ENCODE measurements at places on chromosomes 7 and 10.

DNA sequence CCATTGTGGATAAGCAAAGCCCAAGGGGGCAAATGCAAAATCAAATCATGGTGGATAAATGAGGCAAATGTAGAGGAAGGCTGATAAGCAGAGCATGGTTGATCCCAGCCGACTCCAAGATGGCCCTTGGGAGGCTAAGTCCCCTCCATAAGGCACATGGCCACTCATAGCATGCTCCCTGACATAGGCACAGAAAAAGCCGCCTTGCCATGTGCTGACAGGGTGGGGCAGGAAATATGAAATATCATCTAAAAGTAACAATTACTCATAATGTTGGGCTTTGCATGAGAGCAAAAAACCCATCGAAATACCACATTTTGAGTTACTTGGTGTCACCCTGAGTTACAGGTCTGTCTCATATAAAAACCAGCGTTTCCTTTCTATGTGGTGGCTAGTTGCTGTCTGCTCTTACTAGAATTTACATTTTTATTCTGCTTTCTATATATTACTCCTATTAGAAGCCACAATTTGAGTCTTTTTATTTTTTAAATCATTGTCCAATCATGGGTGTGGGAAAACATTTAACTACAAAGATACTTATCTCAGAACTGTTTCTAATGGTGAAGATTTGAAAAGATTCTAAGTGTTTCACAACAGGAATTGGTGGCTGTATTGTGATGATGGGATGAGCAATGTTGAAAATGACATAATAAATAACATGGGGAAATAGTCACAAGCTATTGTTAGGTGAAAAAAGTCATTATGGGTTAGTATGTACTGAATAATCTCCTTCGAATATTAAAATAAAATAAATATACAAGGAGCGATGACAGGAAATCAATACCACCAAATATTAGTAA, 102.7 kb downstream of the CUBN start:
- DNase-seq = no peak

- DNase-seq = peak; percentile 40
Observed at GRCh38 chr7:73888959-73889358, 28.0 kb downstream of the TMEM270 start.

DNA sequence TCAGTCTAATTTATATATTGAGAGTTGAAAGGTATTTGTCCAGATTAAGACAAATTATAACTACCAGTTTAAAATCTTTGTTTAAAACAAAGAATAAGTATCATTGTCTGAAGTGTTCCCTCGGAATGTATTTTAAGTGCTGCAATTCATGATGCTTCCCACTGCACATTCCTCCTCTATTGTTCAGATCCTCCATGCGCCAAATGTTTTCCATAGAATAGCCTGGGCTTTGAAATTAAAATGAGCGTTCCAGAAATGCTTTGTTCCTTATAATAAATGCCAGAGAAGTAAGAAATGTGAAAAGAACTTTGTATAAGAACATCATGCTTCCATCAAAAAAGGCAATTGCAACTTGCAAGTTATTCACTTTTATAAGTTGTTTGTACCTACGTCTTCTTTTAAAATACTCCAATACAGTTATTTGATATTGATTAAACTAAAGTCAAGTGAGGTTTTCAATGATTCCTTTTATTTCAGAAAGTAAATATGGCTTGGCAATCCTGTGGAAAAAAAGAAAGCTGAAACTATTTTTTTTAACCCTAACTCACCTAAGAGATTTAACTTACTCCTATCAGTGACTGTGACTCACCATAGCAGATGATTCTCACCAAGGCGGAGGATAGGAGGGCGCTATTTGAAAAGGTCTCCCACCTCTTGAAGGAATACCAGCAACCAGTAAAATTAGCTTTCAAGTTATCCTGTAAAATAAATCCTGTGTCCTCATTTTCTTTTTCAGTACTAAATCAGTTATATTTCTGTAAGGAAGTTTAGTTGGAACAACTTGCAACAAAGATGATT, 85.8 kb downstream of the CTNNA3 start:
- DNase-seq = no peak

GRCh38 chr10:71635251-71635866, 84.2 kb downstream of the C10orf105 start:
- DNase-seq = no peak

- DNase-seq = no peak
Observed at GRCh38 chr10:62843600-62843999, 27.4 kb upstream of the EGR2 start.

DNA sequence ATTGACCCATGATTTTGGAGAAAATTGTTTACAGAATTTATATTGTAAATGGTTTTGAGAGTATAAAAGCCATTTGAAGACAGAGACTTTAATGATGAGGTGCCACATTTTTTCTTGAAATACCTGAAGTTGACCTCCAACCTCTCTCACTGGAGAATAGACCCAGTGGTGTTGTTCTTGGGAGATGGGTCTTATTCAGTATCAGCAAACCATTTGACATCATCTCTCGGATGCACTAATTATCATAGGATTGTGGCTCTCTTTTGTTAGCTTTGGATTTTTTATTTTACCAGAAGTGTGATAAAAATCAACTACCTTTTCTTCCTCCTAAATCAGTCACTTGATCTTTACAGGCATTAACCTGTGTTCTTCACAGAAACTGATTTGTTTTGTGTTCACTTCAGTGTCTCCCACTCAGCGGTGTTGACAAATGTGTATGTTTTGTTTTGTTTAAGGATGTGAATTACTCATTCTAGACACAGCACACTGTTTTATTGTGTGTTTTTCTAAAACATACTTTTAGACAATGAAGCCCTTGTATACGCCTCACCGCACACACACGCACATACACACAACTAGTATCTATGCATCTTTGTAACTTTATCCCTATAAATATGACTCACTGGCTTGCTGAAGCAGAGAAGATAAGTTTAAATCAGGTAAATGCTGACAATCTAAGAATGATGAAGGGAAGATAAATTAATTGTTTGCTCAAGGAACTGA, 455.6 kb downstream of the INHBA start:
- DNase-seq = no peak

DNA sequence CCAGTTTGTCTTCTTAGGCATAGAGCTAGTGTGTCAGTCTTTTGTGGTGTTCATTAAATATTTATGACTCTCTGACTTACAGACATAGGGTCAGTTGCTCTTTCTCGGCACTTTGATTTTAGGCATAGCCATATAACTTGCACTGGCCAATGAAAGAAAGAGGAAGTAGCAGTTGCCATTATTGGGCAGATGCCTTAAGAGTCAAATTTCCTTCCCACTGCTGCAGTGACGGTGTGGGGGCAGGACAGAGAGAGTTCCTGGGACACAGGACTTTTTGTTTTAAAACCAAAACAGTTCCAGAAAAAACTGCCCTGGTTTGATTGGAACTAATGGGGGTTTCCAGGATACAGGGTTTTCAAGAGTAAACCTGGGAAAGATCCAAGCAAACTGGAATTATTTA, 60.2 kb upstream of the PHF14 start:
- DNase-seq = no peak

- DNase-seq = no peak
Observed at GRCh38 chr7:148964483-148965267, 63.6 kb downstream of the PDIA4 start.

DNA sequence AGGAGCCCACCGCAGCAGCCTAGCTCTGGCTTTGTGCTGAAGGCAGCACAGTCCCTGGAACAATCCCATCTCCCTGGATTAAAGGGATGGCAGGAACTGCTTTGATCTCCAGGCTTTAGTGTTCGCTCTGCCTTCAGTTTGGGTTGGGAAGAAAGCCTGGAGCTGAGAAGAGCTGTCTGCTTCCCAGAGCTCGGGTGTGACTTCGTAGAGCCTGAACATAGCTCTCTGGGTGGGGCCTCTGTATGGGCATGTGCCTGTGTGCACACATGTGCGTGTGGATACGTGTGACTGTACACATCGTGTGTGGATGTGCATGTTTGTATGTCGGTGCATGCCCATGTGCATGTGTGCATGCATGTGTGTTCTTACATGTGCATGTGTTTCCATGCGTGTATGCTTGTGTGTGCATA, 8.7 kb downstream of the ADCY1 start:
- no peak for DNase-seq

DNA sequence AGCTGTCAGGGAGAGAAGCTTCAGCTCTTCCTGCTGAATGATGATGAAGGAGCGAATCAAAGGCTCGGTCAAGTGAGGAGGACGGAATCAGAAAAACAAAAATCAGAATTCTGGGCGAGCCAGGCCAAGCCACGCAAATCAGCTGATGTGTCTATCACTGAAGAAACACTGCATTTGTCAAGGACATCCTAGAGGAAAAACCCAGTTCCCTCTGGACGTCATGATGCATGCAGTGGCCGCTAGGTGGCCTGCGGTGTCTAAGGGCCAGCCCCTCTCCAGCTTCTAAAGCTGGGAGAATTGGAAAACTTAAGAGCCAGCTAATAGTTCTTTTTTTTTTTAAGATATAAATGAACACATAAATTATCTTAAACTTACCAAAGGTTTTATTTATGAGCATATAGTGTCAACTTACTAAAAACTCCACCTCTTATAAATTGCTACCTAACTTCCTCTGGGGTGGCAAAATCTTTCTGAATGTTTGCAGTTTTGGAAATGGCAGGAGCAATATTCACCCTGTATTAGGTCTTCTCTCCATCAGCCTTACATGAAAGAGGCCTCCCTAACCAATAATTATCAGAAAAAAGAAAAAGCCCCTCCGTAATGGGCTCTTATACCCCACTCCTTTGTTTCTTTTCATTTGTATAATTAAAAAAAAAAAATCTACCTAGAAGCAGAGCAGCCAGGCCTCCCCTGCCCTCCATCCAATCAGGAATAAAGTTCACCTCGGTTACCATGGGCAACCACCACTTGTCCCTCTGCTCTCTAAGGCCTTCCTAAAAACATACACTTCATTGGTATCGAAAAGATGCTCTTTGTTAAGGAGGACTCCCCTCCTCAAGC, 186.8 kb downstream of the USP6NL start:
- peak; percentile 71 for DNase-seq

DNA sequence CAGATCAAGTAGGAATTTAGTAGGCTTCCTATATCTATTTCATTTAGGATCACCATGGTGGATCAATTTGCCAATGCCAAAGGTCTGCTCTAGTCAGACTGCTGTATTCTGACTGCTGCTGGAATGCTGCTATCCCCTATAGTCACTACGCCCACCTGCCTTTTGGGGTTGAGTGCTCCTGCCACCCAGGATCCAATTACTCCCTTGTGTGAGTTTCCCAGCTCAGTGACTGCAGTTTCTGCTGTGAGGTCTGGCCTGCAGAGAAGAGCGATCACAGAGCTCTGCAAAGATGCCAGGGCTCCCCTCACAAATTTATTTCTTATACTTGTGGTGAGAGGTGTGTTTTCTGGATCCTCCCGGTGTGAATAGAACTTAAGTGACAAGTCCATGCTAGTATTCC, 88.1 kb upstream of the FOXI2 start:
- DNase-seq = no peak

DNA sequence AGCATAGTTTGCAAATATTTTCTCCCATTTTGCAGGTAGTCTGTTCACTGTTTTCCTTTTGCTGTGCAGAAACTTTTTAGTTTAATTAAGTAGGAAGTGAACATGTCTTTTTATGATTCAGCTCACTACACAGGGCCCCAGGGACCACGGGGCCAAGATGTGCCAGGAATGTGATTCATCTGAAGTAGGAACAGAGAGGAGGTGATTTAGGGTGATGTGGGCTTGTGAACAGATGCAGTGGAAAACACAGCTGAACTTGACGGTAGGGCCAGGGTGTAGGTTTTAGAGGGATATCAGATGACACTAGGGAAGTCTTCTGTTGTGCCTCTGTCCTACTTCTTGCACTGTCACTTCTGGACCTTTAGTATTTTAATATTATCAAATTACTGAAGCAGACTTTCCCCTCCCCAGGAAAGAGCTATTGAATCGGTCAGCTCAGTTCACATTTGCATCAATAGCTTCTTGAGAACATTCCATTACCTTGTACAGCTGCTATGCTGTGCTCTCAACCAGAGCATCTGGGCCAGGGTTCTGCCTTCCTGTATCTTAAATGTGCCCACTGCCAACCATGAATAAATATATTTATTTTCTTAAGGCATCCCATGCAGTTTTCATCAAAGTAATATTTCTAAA, 96.9 kb downstream of the OSBPL3 start:
- DNase-seq = no peak

DNA sequence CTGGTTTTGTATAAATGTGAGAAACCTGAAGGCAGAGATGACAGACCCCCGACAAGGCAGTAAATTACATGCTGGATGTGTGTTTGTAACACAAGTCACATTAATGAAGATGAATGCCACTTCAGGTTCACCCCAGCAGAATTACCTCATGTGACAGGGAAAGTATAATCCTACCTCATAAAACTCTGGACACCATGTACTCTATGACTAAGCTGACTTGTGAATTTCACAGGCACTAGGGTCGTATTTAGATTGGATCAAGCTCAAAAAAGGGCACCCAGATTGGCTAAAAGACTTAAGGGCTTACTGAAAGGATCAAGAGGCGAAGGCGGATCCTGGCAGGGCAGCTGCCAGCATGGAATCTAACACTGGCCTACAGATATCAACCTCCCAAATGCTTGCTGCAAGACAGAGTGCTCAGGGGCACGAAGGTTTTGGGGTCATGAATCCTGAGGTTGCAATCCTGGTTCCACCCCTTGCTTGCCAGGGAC, 161.4 kb downstream of the PIP4K2A start:
- no peak for DNase-seq

- DNase-seq = no peak
Observed at GRCh38 chr10:122499491-122499941, 38.2 kb downstream of the HTRA1 start.

DNA sequence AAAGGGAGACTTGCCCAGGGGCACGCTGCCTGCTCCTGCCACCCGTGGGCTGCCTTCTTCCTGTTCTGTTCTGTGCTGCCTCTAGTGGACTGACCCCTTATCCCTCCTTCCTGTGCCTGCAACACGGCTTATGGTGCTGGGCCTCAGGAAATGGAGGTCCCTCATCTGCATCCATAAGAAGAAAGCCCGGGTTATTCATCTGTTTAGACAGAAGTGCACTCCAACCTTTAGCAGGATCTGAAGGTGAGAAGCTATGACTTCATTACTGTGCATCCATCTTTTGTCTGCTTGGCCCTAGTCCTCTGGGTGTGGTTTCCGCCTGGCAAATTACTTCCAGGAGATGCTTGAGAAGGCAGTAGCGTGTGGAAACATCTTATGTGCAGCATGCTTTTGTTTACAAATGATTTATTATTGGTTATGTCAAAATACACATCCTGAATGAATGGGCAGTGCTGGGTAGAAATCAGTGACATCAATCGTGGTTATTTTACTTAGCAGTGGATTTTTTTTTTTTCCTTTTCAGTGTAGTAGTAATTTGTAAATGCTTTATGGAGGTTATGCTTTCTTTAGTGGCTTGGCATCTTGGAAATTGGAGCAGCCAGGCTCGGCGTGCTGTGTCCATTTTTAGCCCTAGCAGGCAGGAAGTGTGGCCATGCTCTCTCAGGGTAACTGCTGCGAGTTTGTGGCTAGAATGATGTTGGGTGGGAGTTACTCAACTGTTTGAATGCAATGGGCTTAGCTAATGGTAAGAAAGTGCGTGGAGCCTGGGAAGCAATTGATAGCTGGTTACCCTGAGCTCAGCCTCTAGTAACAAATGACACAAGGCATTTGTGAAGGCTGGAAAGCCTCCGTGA, 12.7 kb downstream of the PTPRE start:
- DNase-seq = peak; percentile 26
